ENCODE measurements at places on chromosomes 12 and 14.

GRCh38 chr12:52909331-52909730, 4.5 kb upstream of the KRT8 start:
- no peak for DNase-seq

DNA sequence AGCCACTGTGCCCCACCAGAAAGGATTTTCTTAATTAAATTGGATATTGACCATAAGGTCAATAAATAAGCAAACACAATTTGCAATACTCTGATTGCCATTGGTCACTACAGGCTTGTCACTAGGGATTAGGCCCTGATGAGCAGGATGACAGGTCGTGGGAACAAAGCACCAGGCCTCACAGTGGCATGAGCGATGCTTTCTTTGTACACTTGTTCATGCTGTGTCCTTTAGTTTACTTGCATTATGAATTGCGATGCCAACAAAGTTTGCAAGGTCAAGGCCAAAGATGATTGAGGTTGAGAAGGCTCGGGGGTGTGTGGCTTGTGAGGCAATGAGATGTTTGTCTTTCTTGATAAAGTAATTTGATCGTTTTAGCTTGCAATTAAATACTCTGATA, 136.0 kb downstream of the TTC8 start:
- DNase-seq: no peak

DNA sequence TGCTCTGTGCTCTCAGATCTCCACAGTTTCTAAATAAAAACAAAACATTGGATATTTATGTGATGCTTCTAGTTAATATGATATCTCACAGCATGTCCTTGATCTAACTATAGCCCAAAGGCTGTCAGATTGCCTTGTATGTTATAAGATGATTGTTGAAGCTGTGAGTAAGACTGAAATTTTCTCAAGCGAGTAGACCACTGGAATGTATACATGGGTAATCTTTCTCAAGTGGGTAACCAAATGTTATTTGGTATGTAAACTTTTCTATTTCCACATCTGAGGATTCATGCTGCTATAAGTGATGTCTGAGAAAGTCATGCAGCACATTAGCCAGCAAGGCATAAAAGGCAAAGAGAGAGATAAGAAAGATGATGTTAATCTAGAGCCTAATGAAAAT, 886.7 kb downstream of the NRXN3 start:
- DNase-seq: peak; percentile 33

DNA sequence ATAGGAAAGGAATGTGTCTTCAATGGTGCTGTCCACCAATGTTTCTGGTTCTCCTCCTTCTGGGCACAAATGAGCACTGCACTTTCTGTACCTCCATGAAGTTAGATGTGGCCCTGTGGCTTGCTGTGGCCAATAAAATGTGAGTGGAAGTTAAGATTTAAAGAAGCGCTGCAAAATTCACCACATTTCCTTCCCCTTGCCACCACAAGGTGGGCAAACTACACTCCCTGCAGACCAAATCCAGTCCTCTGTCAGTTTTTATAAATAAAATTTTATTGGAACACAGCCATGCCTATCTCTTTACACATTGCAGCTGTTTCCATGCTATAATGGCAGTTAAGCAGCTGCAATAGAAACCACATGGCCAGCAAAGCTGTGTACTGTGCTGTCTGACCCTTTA, 141.4 kb upstream of the TMPO start:
- no peak for DNase-seq

GRCh38 chr14:104139460-104140212, 1.2 kb downstream of the KIF26A start:
- no peak for DNase-seq

DNA sequence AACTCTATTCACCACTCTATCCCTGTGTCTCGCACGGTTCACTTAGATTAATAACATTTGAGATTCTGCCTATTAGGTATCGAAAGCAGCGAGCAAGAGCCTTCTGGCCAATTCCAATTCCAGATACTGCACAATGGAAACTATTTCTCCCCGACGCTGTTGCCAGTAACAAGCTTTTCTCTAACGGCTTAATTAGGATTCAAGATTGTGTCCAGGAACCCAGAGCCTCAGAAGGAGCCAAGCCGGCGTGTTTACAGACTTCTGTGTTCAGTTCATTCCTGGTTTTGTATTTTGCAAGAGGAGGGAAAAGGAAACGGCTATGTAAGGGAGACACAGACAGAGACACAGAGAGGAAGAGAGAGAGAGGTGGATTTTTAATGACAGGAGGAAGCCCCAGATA, 185.6 kb downstream of the DICER1 start:
- no peak for DNase-seq

DNA sequence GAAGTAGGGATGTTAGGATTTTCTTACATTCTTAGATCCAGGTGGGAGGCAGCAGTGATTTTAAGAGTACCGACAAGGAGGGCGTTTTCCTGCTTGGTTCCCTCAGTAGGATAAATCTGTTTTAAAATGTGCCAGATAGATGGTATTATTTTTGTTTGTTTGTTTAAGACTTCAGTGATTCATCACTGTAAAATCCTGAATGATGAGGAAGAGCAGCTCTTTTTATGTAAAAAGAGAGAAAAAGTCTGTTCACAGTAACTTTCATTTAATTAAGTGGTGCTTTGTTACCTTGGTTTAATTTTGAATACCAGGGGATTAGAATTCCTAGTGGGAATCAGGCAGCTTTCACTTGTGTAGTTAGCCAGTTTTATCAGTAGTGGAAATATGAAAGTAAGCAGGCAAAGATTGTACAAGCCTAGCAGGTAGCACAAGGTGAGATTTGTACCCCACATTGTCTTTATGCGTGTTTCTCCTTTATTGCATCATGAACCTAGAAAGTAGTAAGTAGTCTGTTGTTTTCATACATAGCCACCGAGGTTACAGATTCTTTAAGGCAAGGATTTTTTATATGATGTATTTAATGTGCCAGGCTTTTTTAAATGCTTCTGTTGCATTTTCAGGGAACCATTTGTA, 349.6 kb downstream of the CCDC91 start:
- DNase-seq: no peak

DNA sequence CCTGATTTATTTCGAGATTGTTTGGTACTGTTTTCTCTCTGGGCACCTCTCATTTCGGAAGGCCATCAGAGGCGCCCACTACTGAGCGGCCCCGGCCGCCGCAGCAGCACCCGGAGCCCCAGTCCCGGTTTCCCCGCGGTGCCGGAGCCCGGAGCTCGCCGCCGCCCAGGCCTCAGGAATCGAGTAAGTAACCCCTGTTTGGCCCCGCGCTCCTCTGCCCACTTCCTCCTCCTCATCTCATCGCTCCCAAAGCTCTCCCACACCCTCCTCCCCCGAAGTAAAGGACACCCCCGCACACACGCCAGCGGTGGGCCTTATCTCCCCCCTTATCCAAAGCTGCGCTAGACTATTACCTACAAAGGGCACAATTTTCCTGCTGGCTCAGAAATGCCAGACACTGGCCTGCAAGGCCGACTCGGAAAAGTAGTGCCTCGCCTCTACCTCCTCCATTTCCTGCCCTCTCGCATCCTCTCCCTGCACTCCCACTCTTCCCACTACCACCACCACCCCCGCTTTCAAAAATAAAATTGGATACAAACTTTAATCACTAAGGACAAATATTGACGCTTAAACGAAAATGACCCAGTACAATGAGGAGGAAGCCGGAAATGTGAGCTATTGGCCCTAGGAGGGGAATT, 637 bp upstream of the FOXG1 start:
- no peak for DNase-seq

GRCh38 chr12:103785243-103786031, 55.6 kb downstream of the NT5DC3 start:
- no peak for DNase-seq

DNA sequence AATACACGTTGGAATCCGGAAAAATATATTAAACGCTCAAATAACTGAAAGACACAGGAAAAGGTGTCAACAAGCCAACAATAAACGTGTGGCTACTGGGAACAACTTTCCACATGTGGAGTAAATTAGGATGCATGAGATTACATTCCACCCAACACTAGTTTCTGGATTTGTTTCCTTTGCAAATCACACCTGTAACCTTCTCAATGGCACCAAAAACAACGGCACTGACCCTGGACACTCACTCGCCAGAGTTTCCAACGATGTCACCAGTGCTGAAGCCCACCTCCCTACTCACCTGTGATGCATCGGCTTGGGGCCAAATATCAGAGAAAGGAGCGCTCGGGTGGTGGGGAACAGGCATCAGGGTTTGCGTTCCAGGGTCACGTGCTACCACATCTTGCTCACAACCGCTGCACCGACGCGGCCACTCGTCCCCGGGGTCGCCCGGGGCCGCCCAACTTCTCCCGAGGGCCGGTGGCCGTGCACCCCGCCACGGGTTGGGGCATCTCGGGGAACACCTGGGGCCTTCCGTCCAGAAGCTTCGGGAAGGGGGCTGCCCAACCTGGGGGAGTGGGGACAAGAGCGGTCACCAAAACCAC, 629 bp downstream of the PRDM4 start:
- DNase-seq: no peak

DNA sequence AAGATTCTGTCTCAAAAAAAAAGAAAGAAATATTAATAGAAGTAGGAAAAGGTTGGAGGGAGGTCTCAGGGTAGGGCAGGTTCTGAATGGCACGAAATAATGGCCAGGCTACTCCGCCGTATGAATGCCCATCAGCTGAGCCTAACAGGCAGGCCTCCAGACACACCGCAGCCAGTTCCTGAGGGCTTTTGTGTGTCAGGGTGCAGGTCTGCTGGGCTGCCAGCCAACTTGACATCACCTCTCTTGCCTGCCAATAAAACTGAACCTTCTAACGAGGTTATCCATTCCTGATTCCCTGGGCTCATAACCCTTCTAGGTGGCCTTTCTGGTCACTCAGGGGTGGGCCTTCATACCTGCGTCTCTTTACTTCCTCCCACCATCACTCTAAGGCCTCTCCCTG, 3.0 kb downstream of the IFI27 start:
- no peak for DNase-seq

- DNase-seq: no peak
Measured at GRCh38 chr12:123667771-123668170, 3.1 kb upstream of the TCTN2 start.

- no peak for DNase-seq
Measured at GRCh38 chr12:96047229-96048211, 12.1 kb upstream of the LTA4H start.

DNA sequence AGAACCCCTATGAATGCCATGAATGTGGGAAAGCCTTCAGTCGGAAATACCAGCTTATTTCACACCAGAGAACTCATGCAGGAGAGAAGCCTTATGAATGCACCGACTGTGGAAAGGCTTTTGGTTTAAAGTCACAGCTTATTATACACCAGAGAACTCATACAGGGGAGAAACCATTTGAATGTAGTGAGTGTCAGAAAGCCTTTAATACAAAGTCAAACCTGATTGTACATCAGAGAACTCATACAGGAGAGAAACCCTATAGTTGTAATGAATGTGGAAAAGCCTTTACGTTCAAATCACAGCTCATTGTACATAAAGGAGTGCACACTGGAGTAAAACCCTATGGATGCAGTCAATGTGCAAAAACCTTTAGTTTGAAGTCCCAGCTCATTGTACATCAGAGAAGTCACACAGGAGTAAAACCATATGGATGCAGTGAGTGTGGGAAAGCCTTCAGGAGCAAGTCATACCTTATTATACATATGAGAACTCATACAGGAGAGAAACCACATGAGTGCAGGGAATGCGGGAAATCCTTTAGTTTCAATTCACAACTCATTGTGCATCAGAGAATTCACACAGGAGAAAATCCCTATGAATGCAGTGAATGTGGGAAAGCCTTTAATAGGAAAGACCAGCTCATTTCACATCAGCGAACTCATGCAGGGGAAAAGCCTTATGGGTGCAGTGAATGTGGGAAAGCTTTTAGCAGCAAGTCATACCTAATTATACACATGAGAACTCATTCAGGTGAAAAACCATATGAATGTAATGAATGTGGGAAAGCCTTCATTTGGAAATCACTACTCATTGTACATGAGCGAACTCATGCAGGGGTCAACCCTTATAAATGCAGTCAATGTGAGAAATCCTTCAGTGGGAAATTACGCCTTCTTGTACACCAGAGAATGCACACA, 22.3 kb downstream of the ZNF268 start:
- DNase-seq: no peak

GRCh38 chr12:1920971-1921370, 2.5 kb upstream of the CACNA2D4 start:
- DNase-seq: no peak

- DNase-seq: no peak
Measured at GRCh38 chr12:53677016-53677799, 1.3 kb upstream of the ATP5MC2 start.

- DNase-seq: no peak
Measured at GRCh38 chr12:52918351-52918750, 13.5 kb upstream of the KRT8 start.

- no peak for DNase-seq
Measured at GRCh38 chr14:91754185-91754584, 22.3 kb upstream of the CATSPERB start.

DNA sequence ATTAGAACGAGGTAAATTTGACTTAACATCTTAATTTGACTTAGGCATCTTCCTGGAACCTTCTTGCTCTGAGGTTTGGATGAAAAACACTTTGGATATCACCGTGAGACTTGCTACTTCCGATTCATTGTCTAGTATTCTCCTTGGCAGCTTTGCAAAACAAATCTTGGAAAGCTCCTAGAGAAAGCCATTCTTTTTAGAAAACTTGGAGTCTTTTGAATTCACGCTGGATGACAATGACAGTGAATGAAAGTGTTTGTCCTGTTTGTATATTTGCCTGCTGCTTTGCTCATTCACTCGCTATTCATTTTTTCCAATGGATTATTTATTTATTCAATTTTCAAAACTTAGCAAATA, 222.1 kb upstream of the HMGA2 start:
- DNase-seq: no peak

GRCh38 chr12:49916129-49916919, 12.6 kb upstream of the FAIM2 start:
- no peak for DNase-seq

GRCh38 chr12:106601031-106601430, 18.2 kb downstream of the RFX4 start:
- no peak for DNase-seq

GRCh38 chr14:20427231-20428009, 8.5 kb downstream of the KLHL33 start:
- DNase-seq: no peak

DNA sequence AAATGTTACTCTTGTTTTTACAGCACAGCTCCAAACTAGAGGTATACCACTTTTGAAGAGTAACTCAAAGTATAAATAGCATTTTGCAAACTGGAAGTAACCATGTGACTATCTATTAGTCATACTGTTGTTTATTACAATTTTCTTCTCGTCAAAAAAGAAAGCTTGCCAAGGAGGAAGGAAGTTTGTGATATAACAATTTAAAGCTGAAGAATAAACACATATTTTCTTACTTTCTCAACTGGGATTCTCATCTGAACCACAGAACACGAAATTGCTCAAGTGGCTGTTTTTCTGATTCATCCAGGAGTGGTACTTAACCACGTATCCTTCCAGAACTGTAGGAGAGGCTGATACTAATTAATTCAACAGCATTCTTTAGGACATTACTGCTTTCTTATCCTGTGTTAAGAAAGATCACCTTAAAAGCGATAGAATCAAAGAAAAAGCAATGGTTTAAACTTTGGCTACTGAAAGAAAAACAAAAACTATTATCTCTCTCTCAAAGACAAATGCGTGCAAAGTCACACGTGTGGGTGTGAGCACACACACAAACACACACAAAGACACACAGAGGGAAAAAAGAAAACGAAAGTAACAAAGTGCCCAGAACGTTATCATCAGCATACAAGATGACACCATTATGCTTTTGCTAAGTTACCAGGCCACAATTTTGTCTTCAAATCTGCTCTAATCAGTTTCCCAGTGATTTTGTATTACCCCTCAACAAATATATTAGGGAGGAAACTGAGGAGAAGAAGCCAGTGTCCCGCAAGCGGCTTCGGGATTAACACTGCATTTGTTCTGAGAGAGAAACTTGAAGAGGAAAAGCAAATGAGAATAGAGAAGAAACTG, at the start of gene CLEC2B:
TSS of gene CLEC2B (minus strand) at position 48 of the 855 bp plus-strand sequence.
- DNase-seq: peak; percentile 33

Measured in brain pericyte (primary cell).